ENCODE measurements at places on chromosomes 1 and 21.
A peak's percentile ranks its signal among the peaks of the same experiment; 100 is the strongest.

- no peak for DNase-seq
Measured at GRCh38 chr1:15931884-15932283, 44.0 kb downstream of the ZBTB17 start.

DNA sequence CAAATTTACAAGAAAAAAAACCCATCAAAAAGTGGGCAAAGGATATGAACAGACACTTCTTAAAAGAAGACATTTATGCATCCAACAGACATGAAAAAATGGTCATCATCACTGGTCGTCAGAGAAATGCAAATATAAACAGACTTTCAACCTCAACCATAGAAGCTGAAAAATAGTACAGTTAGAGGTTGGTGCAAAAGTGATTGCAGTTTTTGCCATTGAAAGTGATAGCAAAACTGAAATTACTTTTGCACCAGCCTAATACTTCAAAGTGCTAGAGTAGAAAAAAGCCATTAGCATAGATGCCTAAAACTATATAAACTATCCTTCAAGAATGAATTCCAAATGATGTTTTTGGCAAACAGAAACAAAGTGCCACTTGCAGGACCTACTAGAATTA, 365.8 kb upstream of the DPYD start:
- no peak for DNase-seq

DNA sequence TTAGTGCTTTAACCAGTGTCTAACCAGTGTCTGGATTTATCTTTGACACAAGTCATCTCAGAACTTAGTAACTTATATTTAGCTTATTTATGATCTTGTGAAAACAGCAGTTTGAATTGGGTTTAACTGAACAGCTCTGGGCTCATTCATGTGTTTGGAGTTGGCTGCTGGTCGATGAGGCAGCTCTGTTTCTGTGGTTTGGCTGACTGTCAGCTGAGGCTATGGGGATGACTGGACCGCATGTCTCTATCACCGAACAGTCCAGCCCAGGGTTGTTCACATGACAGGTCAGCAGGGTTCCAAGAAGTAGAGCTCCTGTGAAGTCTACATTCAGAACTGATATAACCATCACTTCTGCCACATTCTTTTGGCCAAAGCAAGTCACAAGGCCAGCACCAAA, 29.1 kb upstream of the C21orf91 start:
- peak; percentile 97 for DNase-seq

GRCh38 chr1:218209351-218209861, 75.7 kb upstream of the RRP15 start:
- DNase-seq: peak; percentile 93

GRCh38 chr1:218339267-218339831, 5.8 kb upstream of the TGFB2 start:
- peak; percentile 62 for DNase-seq

DNA sequence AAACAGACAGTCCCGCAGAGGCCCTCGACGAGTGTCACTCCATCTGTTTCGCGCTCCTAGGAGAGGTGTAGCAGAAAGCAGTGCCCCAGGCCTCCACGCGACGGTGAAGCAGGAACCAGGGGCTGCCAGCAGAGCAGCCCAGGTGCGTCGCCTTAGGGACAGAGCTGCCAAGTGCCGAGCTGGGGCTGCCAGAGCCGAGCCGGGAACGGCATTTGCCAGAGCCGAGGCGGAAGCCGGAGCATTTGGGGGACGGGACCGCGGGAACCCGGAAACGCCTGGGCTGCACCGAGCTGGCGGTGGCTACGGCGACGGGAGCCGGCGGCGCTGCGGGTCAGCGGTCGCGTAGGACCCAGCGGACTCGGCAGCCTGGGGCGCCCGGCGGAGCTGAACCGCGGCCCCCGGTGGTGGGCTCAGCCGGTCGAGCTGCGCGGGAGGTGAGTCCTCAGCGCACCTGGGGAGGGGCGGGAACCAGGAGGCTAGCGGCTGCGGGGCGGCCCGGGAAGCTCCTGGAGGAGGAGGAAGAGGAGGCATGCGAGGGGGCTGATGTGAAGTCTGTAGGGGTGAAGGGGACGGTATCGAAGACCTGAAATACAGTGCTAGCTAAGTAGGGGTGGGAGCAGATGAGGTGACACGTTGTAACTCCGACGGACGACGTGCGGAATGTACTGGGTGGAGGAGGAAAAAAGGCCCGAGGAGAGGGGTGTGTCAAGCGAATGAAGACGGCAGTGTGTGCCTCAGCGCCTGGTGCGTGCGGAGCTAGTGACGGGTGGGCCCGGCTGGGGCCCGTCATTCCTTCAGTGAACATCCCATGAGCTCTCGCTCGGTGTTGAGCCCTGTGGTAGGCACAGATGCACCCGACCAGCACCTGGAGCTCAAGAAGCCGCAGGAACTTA, at the start of gene SLC35A3:
Gene SLC35A3 (plus strand): TSS at position 268 of the 893 bp plus-strand sequence. CDS start 23,559 bp downstream, outside the sequence.
- DNase-seq: peak; percentile 61

DNA sequence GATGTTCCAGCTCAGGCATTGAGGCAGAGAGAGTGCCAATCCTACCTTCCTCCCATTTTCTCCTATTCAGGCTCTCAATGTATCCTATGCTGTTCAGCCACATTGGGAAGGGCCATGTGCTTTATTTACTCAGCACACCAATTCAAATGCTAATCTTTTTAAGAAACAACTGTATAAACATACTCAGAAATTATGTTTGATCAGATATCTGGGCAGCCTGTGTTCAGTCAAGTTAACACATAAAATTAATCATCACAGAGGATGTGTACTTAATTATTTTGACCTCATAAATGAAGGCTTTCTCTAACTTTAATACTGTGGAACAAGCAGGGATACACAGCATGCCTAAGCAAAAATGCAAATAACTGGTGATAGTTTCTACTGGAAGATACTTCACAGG, 149.8 kb downstream of the NCAM2 start:
- DNase-seq: no peak

GRCh38 chr1:41365772-41366454, 4.7 kb downstream of the FOXO6 start:
- DNase-seq: no peak

DNA sequence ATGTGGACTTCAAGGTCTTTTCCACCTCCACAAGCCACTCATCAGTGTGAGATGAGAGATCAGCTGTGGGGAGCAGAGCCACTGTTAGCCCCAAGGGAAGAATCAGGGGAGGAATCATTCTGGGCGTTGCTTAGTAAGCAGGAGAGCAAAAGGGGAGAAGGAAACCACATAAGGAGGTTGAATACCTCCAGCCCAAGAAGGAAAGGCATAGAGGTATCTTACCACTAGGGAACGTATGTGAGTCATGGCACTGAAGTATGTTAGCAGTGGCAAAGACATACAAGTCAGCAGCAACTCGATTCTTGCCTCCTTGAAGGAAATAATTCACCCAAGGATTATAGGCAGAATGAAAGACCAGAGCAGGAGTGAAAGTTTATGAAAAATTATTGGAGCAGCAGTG, 31.6 kb upstream of the SLC5A9 start:
- no peak for DNase-seq

All from IMR-90 (cell line).